Frontal cortex (tissue), 4 donors: ENCODE measurements at places on chromosomes 5 and 9. TPM values are rescaled to one million over a fixed set of nuclear protein-coding genes. Genes with fewer than 3 reads are reported as not detected.

CDX1 gene
- total RNA-seq = not detected

SPINK4 gene
- not detected for total RNA-seq

RNF208 gene
- 0.82 TPM for total RNA-seq

SLC6A3 gene
- total RNA-seq = not detected

DNA sequence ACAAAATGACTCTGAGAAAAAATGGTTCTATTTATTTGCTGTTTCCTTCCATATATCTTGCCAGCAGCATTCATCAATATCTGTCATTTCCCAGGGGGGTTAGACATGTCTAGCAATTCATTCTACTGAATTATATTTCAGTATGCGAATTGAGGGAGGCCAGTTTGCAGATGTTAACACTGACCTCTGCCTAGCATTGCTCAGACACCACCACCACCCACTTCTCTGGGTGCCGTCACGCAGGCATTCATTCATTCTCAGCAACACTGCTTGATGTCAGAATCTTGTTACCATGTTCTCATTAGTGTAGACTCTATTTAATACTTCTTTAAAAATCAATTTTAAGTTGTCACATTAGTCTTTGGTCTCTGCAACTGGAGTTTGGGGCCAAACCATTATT lies 181.7 kb downstream of the MAST4 start:
- DNase-seq = no peak

DNA sequence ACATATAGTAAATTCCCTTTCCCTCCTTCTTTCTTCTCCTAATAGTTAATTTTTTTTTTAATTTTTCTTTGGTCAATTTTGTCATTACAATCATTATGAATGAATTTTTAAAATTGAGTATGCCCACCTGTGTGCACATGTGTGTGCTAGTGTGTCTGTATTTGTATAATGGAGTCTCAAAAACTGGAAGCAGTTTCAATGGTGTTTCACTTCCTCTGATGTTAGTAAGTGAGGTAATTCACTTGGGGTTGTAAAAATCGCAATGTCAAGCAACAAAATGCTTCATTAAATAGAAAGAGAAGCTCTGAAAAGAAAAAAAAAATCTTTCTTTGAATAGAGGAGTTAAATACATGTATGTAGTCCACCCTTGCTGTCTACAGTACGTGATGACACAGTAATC lies 1467.6 kb upstream of the NUDT12 start:
- no peak for DNase-seq

GRCh38 chr5:7000310-7000709 lies 287.1 kb downstream of the TENT4A start:
- DNase-seq = no peak

- no peak for DNase-seq
Measured at GRCh38 chr9:78438211-78438610, 141.3 kb downstream of the PSAT1 start.

- no peak for DNase-seq
Measured at GRCh38 chr9:101421653-101422065, 13.9 kb downstream of the ALDOB start.

DNA sequence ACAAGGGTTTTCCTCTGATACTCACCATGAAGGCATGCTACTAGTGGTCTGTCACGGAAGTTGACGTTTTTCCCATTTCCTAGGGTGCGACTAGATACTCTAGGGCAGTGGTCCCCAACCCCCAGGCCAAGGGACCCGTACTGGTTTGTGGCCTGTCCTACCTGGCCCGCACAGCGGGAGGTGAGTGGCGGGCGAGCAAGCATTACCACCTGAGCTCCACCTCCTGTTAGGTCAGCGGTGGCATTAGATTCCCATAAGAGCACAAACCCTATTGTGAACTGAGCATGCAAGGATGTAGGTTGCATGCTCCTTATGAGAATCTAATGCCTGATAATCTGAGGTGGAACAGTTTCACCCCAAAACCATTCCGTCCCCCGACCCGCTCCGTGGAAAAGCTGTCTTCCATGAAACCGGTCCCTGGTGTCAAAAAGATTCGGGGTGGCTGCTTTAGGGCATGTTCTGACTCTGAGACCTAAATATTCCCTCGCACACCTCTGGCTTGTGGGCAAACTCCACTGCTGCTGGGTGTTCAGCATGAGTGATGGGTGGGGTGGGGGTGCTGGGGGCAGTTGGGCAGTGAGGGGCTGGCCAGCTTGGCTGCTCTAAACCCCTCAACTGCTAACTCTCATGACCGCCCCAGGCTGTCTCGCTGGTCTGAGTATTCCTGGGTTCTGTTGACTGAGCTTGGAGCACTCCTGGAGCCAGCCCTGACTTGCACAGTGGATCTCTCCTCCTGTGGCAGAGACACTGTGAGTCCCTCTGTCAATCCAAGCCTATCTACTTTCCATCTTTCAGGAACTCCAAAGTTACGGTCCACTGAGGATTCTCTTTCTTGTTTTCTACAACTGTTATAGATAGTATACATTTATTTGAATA lies 78.3 kb upstream of the NEK6 start:
- DNase-seq = no peak

DNA sequence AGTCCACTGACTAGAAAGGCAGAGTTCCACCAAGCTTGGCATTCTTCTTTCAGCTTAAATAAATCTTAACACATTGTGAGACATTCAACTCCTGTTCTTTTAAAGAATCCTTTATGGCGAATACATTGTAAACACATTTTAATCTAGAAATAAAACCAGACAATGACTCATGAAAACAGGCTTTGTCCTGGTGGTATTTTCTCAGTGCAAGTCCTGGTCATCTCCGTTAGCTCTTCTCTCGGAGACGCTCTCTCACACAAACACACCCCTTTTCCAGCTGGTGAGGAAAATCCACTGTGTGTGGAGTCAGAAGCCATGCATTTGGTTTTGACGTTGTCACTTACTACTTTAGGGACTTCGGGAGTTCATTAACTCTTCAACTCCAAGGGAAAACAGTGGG lies 140.4 kb downstream of the AUH start:
- no peak for DNase-seq

DNA sequence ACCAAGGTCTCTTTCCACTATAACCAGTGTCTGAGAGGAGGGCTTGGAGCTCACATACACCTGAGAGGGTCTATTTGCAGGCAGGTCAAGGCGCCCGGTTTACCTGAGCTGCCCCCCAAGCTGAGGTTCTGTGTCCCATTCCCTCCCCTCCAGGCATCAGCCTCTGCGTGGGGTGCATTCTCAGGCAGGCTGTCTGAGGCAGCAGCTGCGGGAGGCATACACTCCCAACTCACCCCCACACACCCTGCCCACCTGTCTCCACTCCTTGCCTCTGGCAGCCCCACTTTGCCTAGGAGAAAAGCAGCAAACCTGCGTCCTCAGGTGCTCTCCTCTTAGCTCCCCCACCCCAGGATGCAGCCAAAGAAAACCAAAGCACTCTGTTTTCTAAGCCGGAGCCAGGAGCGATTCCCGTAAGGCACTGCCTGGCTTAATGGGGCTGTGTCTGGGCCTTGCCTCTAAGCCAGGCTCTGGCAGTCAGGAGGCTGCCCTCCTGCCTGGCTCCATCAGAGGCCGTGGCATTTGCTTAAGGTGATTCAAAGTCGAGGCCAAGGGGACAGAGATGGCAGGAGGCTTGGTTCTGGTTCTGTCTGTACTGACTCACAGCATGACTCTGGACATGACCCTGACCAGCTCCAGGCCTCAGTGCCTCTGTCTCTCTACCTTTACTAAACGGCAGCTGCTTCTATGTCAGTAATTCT lies 139.2 kb upstream of the TRIM32 start:
- no peak for DNase-seq

DNA sequence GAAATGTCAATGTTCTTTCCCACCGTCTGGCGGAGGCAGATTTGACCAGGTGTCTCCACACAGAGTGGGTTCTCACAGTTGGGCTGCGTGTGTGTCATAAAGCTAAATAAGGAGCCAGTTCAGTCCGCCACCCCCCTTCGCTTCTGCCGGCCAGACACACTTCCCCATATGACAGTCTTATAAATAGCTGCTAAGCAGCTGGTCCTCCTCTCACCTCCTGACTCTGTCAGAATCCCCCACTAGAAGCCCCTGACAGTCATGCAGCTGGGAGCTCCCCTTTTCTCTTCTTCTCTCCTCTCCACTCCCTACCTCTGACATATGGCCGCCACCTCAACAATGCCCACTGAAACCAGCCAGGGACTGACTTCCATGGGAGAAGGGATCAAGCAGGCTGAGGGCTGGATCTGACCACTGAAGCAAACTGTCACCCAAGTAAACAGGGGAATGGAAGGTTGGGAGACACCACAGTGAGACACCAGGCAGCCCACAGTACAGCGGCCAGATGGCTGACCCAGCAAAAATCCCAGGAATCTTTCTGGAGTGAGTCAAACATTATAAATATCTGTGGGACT lies 141.9 kb upstream of the EFNA5 start:
- no peak for DNase-seq

GRCh38 chr5:55592388-55593114 lies 57.8 kb upstream of the PLPP1 start:
- no peak for DNase-seq

DNA sequence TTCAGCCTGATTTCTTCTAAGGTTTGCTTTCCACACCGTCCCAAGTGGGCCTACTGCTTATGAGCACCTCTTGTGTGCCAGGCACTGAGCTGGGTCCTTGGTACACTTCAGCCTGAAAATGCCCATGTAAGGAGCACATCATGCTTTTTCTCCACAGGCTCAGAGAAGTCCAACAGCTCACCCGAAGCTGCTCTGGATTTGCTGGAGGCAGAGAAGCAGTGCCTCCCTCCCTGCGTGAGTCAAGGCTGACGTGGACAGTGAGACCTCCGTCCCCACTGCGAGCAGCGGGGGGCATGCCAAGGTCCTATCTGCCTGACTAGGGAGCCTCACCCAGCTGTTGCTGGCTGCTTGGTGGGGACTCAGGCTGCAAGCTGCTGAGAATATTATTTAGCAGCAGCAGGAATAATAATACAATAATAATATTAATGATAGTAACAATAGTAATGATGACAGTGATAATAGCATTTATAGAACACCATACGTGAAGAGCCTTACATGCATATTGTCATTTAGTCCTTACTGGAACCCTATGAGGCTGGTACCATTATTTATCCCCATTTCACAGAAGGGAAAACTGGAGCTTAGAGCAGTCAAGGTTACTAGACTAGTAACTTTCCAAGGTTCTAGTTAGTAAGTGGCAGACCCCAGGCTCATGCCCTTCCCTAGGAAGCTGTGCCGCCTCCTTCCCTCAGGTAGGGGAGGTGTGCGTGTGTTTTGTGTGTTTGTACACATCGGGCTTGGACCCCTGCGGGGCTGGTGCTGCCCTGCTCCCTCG lies 194.8 kb downstream of the HSPA4 start:
- DNase-seq = no peak

DNA sequence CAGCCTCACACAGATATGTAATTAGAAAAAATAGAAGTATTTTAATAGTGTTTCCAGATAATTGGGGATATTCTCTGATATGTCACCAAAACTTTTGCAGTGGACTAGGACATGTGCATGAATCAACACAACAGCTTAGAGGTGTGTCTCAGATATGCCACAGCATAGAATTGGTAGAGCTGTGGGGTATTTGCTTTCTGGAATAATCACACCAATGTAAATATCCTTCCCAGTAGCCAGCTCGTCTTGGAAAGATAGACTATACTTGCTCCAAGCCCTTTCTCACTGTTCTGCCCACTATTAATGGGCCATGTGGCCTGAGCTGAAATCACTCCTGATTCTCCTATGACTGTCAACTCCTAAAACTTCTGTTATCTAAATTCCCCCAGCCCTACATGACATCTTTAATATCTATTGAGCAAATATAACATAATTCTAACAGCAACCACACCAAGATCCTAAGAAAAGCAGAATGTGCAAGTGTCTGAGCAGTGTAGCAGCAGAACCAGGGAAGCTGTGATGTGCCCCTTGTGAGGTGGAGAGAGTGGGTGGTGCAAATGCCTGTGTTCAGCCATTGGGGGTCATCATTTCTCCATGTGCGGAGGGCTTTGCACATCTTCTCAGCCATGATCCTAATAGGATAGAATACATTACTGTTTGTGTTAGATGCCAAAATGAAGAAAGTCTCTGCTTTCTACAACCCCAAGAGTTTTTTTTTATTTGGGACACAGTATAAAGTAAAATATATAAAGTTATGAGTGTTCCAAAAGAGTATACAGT lies 65.0 kb downstream of the MELK start:
- no peak for DNase-seq

DNA sequence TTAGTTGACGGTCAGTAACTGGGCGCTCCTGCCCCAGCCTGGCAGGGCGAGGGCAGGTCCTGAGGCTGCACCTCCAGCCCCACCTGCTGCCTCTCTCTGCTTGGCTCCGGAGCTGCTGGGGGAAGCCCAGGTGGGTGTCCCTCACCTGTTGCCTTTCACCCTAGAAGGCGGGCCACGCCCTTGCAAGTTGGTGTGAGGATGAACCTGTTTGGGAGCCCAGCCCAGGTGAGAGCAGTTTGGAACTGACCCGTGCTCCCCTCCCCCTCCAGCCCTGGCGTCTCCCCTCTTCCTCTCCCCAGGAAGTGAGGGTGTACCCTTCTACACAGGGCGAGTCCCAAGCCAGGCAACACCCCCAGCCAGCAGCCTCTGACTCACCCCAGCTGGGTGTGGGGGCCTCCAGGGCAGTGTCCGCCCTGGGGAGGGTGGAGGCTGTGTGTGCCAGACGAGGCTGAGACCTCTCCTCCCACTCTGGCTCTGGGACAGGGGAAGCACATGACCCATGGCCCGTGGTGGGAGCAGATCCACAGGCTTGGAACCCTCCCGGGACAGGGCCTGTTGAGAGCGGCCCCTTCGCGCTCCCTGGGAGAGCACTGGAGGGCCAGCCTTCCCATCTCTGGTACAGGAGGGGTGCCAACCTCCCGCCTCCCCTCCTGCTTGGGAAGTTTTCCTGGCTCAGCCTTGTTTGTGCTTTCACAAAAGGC lies 10.4 kb downstream of the LRRC8A start:
- peak; percentile 83 for DNase-seq

DNA sequence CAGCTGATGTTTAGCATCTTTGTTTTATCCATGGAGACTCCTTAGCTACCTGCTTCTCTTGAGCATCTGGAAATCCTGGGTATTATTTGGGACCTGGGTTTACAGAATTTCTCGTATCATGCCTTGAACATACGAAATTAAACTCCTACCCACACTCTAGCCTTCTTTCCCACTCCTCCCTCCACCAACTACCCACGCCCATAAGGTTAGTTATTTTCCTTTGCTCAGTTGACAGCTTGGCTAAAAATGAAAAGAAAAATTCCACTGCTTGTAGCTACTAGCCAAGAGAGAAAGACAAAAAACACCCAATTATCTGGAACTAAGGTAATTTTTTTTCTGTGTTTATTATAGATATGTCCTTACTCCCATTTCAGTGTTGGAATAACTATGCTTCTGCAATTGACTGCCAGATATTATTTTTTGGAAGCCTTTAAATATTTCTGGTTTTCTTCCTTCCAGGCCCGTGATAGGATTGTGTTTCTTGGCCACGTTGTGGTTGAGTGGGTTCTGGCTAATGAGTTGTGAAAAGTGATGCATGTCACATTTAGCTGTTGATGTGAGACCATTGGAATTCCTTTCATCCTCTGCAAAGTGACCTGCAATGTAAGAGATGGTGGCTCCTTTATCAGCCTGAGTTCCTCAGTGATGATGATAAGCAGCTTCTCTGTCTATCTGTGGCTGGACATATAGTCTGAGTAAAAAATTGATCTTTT lies 308.1 kb downstream of the LRRC70 start:
- no peak for DNase-seq

GRCh38 chr9:18743971-18744370 lies 270.0 kb downstream of the ADAMTSL1 start:
- no peak for DNase-seq
